ENCODE measurements at places on chromosomes 5 and 9. TPM values are rescaled to one million over a fixed set of nuclear protein-coding genes. Genes with fewer than 3 reads are reported as not detected.

The TYRP1 gene
- total RNA-seq: 74.1 TPM

DNA sequence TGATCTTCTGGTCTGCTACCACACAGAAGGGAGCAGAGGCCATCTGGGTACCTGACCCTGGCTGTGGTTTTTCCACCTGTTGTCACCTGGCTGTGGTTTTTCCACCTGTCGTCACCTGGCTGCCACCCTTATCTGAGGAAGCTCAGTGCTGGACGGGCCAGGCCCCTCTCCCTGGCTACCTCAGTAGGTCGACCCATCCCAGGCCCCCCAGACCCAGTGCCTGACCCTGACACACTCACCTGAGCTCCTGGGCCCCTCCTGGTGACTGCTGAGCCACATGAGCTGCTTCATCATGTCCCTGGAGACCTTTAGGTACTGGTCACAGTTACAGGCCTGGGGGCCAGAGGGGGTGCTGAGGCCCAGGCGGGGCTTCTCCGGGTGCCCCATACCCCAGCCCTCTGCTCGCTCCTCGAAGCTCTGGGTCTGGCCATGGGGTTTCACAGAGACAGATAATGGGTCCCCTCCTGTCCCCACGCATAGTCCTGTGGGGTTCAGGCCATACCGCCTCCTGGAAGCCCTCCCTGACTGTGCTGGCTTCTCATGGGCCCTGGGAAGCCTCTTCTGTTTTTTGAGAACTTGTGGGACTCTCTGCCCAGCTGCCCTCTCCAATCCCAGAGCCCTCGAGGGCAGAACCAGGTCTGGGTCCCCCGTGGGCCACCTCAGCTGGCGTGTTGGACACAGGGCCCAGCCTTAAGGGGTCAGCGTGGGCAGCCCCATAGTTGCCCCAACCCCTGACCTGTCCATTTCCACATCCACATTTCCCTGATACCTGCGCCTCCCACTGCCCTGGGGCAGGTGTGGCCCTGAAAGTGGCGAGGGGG is 7.5 kb upstream of the NRARP start:
- peak; percentile 11 for DNase-seq

GRCh38 chr5:2817031-2817603 is 65.6 kb upstream of the IRX2 start:
- DNase-seq: no peak

The INSL6 gene
- total RNA-seq: not detected

The LHX2 gene
- not detected for total RNA-seq
